ENCODE measurements at places on chromosomes 3 and 15. TPM values are rescaled to one million over a fixed set of nuclear protein-coding genes. Genes with fewer than 3 reads are reported as not detected.

The NEK10 gene
- 0.67 TPM for total RNA-seq

The B3GNT5 gene
- 0.61 TPM for total RNA-seq

The TFRC gene
- total RNA-seq = 171 TPM

The HIGD2B gene
- 0.62 TPM for total RNA-seq

GRCh38 chr15:67100801-67101581 is 35.6 kb downstream of the SMAD3 start:
- H3K36me3 ChIP-seq = peaks cover 23% of the 10 kb centered on the region
- no peak for DNase-seq
- peaks cover 55% of the 10 kb centered on the region for H3K4me1 ChIP-seq
- H3K27ac ChIP-seq = no peak overlapping the region
- no peak overlapping the region for H3K4me3 ChIP-seq
- no peaks in the 10 kb centered on the region for H3K27me3 ChIP-seq

- peak within 1 kb of the TSS; percentile 97 for H3K27ac ChIP-seq
- peaks cover 62% of the 10 kb centered on the region for H3K36me3 ChIP-seq
- no peaks in the 10 kb centered on the region for H3K27me3 ChIP-seq
Observed at GRCh38 chr15:92899948-92900730, at the start of gene CHD2. TSS of gene CHD2 (plus strand) at chr15:92900324. CDS start at chr15:92901238, 914 bp downstream.

DNA sequence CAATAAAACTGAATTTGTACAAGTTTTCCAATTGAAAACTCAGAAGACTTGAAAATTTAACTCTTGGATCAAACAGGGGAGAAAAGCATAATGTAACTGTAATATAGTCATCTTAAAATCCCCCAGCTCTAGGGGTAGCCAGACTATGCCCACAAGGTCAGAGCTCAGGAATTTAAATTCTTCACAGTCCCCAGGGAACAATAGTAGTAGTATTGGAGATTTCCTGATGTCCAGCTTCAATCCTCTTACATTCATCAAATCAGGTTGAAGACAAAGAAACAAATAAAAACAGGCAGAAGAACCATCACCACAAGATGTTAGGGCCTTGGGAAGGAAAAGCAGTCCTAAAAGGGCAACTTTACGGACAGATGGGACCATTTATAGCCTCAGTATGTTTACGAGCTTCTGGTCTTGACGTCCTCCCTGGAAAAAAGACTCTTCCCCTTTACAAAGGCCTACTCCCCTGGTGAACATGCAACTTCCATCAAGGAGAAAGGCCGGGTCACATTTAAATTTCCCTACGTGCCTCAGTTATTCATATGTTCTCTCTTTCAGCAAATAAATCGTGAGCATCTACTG is 96.8 kb downstream of the PLCH1 start:
- no peak for DNase-seq
- H3K27me3 ChIP-seq = no peaks in the 10 kb centered on the region
- no peaks in the 10 kb centered on the region for H3K36me3 ChIP-seq
- no peak overlapping the region for H3K27ac ChIP-seq

- H3K4me3 ChIP-seq = no peak overlapping the region
- H3K4me1 ChIP-seq = no peaks in the 10 kb centered on the region
- DNase-seq = no peak
- no peaks in the 10 kb centered on the region for H3K36me3 ChIP-seq
Observed at GRCh38 chr3:85710490-85710889, 751.7 kb downstream of the CADM2 start.

- H3K27ac ChIP-seq = no peak overlapping the region
- peaks cover 11% of the 10 kb centered on the region for H3K27me3 ChIP-seq
- H3K4me3 ChIP-seq = no peak overlapping the region
- no peaks in the 10 kb centered on the region for H3K4me1 ChIP-seq
- H3K36me3 ChIP-seq = no peaks in the 10 kb centered on the region
Observed at GRCh38 chr15:68335655-68336054, 58.1 kb downstream of the FEM1B start.

GRCh38 chr15:41125931-41126642 is 10.0 kb upstream of the INO80 start:
- H3K27ac ChIP-seq = no peak overlapping the region
- peaks cover 2% of the 10 kb centered on the region for H3K4me1 ChIP-seq
- no peaks in the 10 kb centered on the region for H3K36me3 ChIP-seq

GRCh38 chr3:151584566-151584965 is 123.7 kb upstream of the IGSF10 start:
- H3K27me3 ChIP-seq = no peaks in the 10 kb centered on the region
- H3K27ac ChIP-seq = no peak overlapping the region
- H3K4me1 ChIP-seq = no peaks in the 10 kb centered on the region
- H3K4me3 ChIP-seq = no peak overlapping the region

DNA sequence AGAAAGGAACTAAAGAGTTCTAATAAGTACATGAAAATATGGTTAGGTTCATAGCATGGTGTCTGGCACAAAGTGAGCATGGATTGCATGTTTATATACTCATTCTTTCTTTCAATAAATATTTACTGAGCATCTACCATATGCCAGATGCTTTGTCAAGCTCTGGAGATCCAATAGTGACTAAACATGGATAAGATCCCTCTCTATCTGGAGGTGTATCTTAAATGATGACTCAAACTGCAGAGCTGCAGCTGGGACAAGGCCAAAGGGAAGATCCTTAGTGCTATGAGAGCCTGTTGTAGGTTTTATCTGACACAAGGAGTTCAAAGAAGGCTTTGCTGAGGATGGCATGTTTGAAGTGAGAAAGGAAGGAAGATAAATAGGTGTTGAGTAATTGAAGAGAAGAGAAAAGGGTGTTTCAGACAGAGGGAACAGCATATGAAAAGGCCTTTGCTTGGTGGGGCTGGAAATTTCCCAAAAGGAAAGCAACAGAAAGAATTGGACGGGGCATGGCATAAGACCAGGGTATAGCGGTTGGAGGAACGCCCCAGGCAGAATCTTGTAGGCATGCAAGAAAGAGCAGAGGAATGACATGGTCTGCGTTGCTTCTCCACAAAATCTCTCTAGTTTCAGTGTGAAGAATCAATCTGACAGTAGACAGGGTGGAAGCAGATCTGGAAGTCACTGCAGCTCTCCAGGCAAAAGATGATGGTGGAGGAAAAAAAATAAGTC is 239.9 kb upstream of the LRTM1 start:
- no peak overlapping the region for H3K27ac ChIP-seq
- no peaks in the 10 kb centered on the region for H3K36me3 ChIP-seq

GRCh38 chr3:98599647-98600411 is 6.4 kb upstream of the CPOX start:
- H3K4me3 ChIP-seq = no peak overlapping the region
- no peak for DNase-seq
- no peak overlapping the region for H3K27ac ChIP-seq
- peaks cover 4% of the 10 kb centered on the region for H3K27me3 ChIP-seq

DNA sequence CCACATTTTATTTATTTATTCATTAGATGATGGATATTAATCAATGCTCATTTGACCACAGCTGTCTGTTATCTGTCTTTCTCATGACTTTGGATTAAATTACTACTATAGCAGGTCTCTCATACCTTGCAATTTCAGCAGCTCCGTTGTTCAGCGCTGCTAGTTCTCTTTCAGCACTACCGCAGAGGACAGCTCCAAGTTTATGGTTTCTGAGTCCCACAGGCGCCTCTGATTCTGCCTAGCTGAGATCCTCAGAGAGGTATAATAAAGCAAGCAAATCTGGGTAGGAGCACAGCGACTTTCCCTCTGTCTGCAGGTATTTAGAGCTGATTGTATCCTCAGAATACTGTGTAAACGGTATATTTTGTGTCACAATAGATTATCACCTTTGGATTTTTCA is 204.9 kb downstream of the CNTN4 start:
- H3K36me3 ChIP-seq = no peaks in the 10 kb centered on the region
- H3K4me3 ChIP-seq = no peak overlapping the region
- no peaks in the 10 kb centered on the region for H3K27me3 ChIP-seq
- no peaks in the 10 kb centered on the region for H3K4me1 ChIP-seq
- DNase-seq = no peak
- H3K27ac ChIP-seq = no peak overlapping the region

DNA sequence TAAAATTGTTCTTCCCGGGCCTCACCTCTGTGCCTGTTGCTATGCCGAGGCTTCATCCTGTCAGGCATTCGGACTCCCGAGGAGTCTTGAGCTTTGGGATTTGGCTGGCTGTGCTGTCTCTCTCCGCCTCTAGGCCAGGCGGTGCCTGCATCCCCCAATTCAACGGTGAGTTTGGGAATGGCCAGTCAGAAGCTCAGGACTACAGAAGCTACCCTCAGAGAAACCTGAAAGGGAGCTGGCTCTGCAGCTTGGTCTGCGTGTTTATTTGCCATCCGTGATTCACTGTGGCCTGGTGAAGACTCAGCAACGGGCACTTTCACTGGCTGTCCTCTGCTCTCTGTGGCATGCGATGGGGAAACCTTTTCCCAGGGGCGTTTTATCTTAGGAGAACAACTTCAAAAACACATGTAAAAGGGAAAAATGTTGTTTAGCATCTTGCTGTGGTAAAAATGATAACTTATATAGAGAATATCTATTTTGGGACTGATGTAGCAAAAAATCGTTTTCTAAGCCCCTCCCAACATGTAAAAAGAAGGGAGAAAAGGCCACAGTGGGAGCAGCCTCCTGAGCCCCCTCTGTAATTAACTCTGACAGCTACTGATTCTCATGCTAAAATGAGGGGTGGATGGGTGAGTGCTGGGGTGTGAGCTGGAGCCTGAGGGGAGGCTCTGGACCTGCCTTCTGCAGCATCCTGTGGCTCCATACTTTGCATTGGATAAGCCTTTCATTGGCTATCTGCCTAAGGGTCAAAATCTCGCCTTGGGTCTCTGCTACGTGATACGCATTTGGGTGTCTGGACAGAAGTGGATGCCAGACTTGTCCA is 103.4 kb upstream of the KLHL25 start:
- H3K4me3 ChIP-seq = no peak overlapping the region
- H3K4me1 ChIP-seq = no peaks in the 10 kb centered on the region
- H3K36me3 ChIP-seq = no peaks in the 10 kb centered on the region
- H3K27me3 ChIP-seq = peaks cover 29% of the 10 kb centered on the region

DNA sequence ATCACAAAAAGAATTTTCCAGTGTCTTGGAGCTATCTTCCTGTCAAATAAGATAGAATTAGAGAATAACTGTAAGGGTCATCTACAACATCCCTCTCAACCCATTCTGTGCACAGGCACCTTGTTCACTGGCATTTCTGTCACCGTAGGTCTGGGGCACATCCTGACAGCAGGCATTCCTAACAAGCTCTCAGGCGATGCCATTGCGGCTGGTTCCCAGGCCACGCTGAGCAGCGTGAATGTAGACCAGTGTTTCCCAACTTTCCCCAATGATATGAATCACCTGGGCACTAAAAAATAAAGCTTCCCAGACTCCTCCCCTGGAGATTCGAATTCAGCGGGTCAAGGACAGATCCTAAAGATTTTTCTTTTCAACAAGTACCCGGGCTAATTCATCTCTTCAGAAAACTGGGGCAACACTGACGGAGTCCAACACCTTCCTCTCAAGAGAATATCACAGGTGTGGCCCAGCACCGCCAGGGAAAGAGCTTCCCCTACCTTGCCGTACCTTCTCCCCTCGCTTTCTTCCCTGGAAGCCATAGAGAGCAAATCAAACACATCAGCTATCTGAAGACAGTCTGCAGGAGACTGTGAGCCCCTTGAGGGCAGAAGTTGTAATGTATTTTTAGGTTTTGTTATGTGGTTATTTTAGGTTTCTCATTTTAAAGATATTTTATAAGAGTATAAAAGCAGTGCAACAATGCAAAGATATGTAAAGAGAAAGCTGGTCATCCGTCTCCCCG is 143.4 kb downstream of the LIPC start:
- H3K27me3 ChIP-seq = no peaks in the 10 kb centered on the region
- H3K4me3 ChIP-seq = no peak overlapping the region
- peaks cover 5% of the 10 kb centered on the region for H3K36me3 ChIP-seq

DNA sequence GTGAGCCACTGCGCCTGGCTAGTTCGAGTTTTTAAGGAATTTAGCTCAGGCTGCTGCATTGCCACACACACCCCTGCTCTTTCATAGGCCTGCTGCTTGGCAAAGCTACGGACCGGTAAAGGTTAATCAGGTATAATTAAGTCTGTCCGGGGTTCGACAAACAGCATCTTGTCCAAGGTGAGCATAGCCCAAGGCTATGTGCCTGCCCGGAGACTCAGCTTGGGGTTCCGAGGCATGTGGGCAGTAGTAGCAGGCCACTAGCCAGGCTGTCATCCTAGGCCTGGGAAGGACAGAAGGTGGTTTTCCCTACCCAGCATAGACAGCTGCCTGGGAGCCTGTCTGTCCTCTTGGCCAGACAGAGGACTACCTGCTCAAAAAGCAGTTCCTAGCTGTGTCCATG is 6.6 kb downstream of the P4HTM start:
- no peak overlapping the region for H3K4me3 ChIP-seq
- DNase-seq = no peak
- H3K27me3 ChIP-seq = no peaks in the 10 kb centered on the region
- no peak overlapping the region for H3K27ac ChIP-seq
- H3K4me1 ChIP-seq = peaks cover 21% of the 10 kb centered on the region

DNA sequence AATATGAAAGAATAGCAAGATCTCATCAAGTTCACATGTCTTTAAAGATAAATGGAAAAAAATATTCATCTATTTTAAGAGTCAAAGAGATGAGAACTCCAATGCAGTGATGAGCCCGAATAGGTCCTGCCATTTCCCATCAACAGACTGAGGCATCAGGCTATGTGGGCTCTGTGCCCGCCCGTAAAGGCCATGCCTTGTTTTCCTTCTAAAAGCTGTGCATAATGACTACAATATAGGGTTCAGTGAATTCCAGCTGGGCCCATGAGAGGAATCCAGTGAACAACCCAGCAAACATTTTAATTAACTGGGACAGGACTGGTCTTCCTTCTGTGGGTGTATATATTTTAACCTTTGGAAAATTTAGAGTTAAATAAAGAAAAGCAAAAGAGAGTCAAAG is 44.6 kb downstream of the RASGRP1 start:
- peaks cover 26% of the 10 kb centered on the region for H3K4me1 ChIP-seq
- peaks cover 45% of the 10 kb centered on the region for H3K36me3 ChIP-seq
- H3K4me3 ChIP-seq = no peak overlapping the region
- no peak for DNase-seq
- H3K27me3 ChIP-seq = no peaks in the 10 kb centered on the region

DNA sequence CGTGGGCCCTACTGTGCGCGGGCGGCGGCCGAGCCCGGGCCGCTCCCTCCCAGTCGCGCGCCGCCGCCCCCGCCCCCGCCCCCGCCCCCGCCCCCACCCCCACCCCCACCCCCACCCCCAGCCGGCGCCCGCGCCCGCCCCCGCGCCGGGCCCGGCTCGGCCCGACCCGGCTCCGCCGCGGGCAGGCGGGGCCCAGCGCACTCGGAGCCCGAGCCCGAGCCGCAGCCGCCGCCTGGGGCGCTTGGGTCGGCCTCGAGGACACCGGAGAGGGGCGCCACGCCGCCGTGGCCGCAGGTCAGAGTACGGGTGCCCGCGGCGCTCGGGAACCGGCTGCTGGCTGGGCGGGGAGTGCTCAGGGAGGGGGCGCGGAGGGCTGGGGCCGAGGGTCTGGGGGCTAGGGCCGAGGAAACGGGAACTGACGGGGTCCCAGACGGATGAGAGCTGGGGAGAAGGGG is 1.1 kb upstream of the PPARG start:
- H3K4me3 ChIP-seq = peak overlapping the region; percentile 55
- DNase-seq = peak; percentile 31
- peaks cover 63% of the 10 kb centered on the region for H3K27me3 ChIP-seq
- H3K27ac ChIP-seq = no peak overlapping the region
- H3K36me3 ChIP-seq = no peaks in the 10 kb centered on the region
- no peaks in the 10 kb centered on the region for H3K4me1 ChIP-seq
